ENCODE measurements at places on chromosomes 11 and 22.
A peak's percentile ranks its signal among the peaks of the same experiment; 100 is the strongest.

DNA sequence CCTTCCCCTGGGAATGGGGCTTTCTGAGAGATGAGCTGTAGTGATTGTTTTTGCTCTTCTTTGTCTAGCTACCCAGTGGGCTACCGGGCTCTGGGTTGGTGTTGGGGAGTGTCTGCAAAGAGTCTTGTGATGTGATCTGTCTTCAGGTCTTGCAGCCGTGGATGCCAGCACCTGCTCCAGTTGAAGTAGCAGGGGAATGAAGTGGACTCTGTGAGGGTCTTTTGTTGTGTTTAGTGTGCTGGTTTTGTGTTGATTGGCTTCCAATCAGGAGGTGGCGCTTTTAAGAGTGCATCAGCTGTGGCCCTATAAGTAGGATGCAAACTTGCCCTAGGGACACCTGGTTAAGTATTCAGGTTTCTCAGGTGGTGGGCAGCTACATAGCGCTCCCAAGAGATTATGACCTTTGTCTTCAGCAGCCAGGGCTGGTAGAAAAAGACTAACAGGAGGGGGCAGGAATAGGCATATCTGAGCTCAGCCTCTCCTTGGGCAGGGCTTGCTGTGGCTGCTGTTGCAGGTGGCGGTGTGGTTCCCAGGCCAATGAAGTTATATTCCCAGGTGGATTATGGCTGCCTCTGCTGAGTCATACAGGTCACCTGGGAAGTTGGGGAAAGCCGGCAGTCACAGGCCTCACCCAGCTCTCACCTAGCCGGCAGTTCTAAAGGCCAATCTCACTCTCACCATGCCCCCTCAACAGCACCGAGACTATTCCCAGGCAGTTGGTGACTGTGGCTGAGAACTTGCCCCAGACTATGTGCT lies 315.7 kb upstream of the C11orf87 start:
- no peak for DNase-seq

GRCh38 chr22:18991821-18992442 lies 55.8 kb upstream of the PRODH start:
- no peak for DNase-seq

GRCh38 chr22:50677493-50678217 lies 5.0 kb downstream of the SHANK3 start:
- no peak for DNase-seq

GRCh38 chr11:130790689-130791088 lies 125.6 kb downstream of the SNX19 start:
- DNase-seq = no peak

DNA sequence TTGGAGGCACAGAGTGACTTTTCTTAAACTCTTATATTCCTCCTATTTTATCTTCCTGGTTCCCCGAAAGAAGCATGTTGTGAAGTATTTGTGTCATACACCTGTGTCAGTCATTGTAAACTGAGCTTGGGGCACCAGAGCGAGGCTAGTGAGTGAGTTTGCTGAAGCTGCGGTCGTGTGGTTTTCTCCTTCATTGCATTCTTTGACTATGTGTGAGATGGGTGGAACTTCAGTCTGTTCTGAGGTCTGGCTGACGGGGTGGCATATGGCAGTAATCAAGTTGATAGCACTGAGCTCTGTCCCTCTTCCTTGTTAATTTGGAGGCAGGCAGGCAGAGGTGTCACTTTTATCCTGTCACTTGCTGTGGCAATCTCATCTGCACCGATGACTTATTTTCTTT lies 4.2 kb downstream of the VPS26B start:
- DNase-seq = peak; percentile 70

- peak; percentile 100 for DNase-seq
Observed at GRCh38 chr22:35629406-35630216, 12.5 kb upstream of the MB start.

DNA sequence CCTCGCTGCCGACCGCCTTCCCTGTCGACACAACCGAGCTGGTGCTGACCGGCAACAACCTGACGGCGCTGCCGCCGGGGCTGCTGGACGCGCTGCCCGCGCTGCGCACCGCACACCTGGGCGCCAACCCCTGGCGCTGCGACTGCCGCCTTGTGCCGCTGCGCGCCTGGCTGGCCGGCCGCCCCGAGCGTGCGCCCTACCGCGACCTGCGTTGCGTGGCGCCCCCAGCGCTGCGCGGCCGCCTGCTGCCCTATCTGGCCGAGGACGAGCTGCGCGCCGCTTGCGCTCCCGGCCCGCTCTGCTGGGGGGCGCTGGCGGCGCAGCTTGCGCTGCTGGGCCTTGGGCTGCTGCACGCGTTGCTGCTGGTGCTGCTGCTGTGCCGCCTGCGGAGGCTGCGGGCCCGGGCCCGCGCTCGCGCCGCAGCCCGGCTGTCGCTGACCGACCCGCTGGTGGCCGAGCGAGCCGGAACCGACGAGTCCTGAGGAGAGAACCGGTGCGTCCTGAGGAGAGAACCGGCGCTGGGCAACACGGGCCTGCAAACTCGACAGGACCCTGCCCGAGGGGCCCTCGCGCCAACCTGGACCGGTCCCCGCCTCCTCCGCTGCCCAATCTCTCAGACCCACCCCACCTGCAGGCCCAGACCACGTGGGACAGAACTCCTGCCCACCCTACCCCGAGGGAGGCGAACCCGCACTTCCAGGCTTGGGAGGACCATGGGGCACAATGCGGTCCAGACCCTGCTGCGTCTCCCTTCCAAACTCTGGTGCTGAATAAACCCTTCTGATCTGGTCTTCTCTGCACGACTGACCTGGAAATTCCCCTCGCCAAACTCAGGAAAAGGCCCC lies 866 bp downstream of the GP1BB start:
- DNase-seq = no peak

GRCh38 chr11:36412781-36413383 lies 97.2 kb downstream of the TRAF6 start:
- DNase-seq = peak; percentile 61

DNA sequence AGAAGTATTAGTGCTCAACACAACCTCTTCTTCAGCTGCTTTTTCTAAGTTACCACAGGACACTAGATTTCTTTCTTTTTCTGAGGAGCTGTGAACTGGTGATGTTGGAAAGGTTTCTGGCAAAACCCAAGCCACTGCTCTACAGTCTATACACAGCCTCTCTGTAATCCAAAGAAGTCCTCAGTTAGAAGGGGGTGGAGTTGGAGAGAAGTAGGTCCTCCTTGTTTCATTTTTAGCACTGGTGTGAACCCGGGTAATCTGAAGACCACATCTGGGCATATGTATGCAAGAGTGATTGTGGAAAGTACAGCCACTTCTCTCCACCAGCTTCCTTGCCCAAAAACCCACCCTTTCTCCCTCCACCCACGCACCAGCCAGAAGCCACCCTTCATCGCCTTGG lies 1168.1 kb downstream of the LRRC4C start:
- no peak for DNase-seq

- DNase-seq = no peak
Observed at GRCh38 chr11:20024172-20024935, 135.9 kb downstream of the DBX1 start.

DNA sequence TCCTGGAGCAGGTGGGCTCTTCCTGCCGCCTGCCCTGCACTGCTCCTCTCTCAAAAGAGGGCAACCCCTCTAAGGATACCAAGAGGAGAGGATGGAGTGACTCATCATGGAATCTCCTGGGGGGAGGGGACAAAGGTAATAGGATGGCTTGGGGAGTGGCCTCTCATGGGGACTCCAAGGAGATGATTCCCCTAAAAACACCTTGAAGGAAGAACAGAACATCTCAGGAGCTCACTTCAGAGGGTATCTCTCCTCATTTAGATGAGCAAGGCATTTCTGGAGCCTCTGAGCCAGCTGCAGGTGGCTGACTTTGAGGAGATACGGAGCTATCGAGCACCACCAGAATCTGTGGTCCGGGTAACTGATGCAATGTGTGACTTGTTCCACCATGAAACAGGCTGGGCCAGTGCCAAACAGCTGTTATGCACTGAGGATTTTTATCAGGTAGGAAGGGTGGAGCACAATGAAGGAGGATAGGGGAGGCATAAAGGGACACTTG lies 40.2 kb downstream of the RRP8 start:
- peak; percentile 7 for DNase-seq

DNA sequence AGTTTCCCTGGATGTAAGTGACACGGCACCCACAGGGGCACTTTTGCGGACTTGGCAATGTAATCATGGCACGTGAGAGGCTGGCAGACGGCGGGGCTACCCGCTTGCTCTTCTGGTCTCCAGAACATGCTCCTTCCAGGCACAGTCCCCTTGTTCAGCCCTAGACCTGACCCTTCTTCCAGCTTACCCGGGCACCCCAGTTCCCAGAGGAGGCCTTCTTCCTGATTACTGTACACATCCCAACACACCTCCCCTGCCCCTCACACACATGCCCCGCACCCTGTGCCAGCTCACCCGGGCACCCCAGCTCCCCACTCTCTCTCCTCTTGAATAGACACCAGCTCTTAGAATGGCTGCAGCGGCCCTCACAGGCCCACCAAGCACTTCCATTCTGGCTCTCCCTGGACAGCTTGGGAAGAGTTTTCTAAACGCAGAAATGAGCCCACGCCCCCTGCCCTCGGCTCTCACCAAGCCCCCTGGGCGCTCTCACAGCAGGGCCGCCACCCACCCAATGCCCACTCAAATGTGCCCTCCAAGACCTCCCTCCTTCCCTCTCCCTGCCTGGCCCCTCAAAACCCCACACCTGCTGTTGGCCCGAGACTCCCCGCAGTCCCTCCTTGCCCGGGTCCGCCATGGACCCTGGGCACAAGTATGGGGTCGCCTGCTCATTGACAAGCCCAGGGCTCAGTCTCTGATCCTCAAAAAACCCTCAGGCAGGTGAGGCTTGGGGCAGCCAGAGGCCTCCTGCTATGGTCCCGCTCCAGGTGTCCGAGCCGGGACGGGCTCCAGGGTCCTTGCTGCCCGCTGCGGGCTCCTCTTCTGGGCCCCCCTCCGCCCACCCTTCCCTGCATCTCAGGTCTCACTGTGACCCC lies 88.5 kb downstream of the WNT7B start:
- DNase-seq = no peak

- no peak for DNase-seq
Observed at GRCh38 chr11:128915149-128915521, 24.0 kb downstream of the KCNJ5 start.

- no peak for DNase-seq
Observed at GRCh38 chr22:39147335-39148025, 5.0 kb downstream of the CBX7 start.
